Hematopoietic multipotent progenitor cell treated with erythropoietin and hydrocortisone succinate and interleukin-3 and kit ligand, for 15 days (in vitro differentiated cells): ENCODE measurements at places on chromosomes 6 and 20.

GRCh38 chr20:34052414-34052813 is 58.7 kb downstream of the RALY start:
- DNase-seq = no peak

GRCh38 chr20:49562311-49563014 is 5.5 kb downstream of the PTGIS start:
- DNase-seq = no peak

DNA sequence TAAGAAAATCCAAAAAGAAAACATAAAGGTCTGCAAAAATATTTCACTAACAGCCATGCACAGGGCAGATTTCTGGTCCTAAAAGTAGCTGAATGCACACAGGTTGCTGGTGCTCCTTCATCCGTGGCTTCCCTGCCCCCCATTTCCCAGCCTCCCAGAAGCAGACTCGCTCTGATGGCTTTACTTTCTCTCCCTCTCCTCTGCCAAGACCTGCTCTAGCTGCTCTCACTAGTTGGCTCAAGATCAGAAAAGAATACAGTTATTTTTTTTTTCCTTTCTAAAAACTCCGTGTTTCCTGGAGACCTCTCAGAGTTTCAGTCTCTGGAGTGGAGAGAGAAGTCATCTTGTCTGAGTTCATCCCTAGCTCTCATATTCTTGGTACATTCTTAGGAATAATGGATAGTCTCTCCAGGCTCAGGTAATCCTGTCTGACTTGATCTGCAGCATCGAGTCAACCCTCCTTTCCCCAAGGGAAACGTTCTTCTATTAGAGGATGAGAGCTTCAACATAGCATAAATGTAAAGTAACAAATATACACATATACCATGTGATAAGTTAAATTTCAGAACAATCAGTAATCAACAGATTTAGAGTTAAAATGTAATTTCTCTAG is 214.2 kb downstream of the TBC1D7 start:
- no peak for DNase-seq

DNA sequence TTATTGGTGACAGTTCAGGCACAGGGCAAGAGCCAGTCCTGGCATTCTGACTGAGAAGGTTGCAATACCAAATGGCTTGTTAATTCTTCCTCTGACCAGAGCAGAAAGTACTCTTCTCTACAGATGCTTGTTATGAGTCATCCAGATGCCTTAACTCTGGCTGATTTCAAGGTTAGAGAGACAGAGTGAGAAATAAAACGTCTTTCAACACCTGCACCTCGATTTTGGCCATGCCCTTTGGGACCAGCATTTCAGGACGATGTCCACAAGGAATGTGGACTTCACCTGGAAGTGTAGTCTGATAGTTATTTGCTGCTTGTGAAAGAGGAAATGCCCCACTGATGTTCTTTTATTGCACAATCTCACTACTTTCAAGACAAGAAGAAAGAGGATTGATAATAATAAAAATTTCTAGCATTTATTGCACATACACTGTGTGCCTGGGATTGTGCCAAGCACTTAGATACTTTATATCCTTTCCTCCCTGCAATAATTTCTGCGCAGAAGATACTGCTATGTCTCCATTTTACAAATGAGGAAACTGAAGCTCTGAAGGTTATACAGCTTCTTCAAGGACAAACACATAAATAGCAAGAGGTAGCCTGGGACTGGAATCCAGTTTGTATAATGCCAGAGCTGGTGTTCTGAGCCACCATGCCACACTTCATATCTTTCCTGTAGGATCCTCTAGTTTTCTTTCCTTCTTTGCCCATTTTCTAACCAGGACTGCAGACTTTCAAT is 33.5 kb upstream of the MCM3 start:
- DNase-seq = no peak

GRCh38 chr6:8315154-8315553 is 120.2 kb downstream of the SLC35B3 start:
- no peak for DNase-seq

GRCh38 chr6:158285656-158286021 is 26.6 kb upstream of the TULP4 start:
- DNase-seq = no peak

DNA sequence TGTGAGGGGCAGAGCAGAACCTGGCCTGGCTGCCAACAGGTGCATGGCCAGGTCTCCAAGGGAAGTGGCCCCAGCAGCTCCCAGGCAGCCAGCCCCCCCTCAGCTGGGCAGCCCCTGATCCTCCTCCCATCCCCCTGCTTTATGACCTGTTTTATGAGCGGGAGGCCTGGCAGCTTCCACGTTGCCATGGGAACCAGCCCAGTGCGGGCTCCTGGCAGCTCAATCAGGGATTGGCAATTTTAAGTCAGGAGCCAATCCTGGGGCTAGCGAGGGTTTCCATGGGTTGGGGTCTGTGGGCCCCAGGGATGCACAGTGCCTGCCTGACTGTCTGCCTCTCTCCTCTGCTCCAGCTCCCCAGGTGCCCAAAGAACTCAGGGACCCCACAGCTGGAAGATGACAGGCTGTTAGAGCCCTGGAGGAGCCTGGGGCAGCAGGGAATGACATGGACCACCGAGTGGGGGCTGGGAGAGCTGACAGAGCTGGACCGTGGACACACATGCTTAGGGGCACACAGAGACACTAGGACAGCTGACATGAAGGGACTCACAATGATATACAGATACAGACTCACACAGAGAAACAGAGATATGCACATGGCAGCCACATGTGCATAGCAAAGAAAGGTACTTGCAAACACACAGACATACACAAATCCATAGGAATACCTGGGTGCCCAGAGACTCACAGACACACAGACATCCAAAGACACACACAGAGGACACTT is 56.5 kb upstream of the SIRPA start:
- no peak for DNase-seq
